AG09309 (cell line): ENCODE measurements at places on chromosomes 6 and 20.
A peak's percentile ranks its signal among the peaks of the same experiment; 100 is the strongest.

GRCh38 chr6:41302638-41303037 lies 16.2 kb upstream of the TREM1 start:
- no peak for DNase-seq

DNA sequence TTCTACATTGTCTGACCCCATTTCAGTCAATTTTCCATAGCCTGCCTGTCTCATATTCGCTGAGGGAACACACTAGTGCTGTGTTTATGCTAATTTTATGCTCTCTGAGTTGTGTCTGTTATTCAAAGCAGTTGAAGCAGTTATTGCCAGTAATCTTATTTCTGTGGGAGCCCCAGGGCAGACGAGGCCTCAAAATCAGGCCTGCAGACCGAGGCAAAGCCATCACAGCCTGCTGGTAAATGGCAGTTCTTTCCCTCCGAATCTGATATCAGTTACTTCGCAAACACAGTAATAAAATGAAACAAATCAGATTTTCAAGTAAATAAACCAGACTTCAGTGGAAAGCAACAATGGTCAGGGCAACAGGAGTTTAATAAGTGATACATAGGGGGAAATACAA lies 508.4 kb downstream of the PKHD1 start:
- no peak for DNase-seq

- DNase-seq = no peak
These were observed 88.5 kb upstream of the HIVEP1 start for GRCh38 chr6:11923621-11924020.

DNA sequence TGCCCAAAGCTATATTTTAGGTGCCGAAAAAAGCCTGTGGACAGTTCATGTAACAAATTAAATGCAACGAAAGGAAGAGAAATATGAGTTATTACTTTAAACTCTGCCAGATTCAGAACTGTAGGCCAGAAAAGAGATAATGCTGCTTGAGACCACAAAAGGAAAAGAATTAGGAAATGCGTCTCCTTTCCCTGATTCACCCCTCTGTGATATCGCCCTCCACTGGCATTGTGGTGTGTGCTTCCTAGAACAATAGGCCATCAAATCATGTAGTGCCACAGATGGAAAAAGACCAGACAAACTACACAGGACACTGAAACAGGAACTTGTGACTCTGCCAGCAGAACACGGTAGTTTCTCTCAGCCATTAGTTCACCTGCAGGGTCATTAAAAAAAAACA lies 14.7 kb upstream of the LAMA4 start:
- no peak for DNase-seq

DNA sequence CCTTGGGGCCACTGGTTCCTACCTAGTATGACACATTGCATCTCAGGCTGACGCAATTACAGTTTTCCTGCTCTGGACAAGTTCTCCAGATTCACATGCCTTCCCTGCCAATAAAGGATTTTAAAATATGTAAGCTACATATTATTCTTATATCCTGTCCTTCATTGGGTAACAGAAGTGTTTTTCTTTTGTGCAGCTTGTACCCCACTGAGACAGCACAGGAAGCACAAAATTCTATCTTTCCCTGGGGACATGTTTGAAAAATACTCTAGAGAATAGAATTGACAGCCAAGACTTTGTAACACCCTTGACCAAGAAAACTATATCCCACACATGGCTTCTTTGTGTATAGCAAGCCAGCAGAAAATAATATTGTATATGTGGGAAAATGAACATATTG lies 456.8 kb downstream of the MAFB start:
- no peak for DNase-seq

- no peak for DNase-seq
These were observed 113.7 kb upstream of the DTNBP1 start for GRCh38 chr6:15776458-15776980.

DNA sequence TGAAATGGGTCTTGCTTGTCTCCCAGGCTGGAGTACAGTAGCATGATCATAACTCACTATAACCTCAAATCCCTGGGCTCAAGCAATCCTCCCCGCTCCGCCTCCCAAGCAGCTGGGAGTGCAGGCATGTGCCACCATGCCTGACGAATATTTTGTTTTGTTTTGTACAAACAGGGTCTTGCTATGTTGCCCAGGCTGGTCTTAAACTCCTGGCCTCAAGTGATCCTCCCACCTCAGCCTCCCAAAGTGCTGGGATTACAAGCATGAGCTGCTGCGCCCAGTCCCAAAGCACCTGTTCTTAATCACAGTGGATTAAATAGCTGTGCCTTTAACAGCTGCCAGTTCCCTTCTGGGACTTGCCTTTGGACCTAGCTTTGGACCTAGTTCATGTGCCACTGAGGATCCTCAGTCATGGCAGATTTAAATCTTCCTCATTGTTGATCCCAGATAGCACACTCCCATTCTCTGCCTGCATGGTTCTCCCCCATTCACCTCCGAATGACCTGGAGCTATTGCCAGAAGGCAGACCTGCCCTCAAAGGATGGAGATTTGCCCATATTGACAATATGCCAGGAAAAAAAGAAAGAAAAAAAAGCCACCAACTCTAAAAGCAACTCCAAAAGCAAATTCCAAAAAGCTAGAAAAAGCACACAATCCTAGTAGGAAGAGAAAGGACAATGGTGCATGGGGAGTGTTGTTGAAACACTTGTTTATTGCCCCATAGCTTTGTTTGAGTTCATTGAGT lies 10.6 kb downstream of the POFUT1 start:
- no peak for DNase-seq

GRCh38 chr6:147397306-147397705 lies 111.2 kb upstream of the SAMD5 start:
- DNase-seq = no peak

- no peak for DNase-seq
These were observed 30.9 kb upstream of the ARMH2 start for GRCh38 chr6:24829657-24830056.

- no peak for DNase-seq
These were observed 477.9 kb upstream of the FLRT3 start for GRCh38 chr20:14815340-14815739.

GRCh38 chr20:33679758-33680485 lies 5.7 kb upstream of the NECAB3 start:
- DNase-seq = no peak

DNA sequence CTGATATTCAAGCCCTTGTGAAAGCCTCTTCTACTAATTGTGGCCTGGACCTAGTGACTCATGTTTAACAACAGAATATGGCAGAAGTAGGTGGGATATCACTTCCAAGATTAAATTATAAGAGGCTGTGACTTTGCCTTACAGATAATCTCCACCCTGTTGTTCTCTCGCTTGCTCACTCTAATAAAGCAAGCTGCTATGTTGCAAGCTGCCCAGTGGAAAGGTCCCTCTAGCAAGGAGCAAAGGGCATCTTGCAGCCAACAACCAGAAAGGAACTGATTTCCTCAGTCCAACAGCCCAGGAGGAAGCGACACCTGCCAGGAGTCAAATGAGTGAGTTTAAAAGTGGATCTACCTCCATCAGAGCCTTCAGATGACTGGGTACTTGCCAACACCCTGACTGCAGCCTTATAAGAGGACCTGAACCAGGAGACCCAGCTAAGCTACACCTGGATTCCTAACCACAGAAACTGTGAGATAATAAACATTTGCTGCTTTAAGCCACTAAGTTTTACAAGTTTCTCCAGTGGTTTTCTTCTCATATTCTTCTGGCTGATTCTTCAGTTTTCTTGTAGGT lies 112.6 kb downstream of the FRK start:
- DNase-seq = no peak

GRCh38 chr6:33739571-33739970 lies 7.1 kb downstream of the IP6K3 start:
- DNase-seq = no peak

DNA sequence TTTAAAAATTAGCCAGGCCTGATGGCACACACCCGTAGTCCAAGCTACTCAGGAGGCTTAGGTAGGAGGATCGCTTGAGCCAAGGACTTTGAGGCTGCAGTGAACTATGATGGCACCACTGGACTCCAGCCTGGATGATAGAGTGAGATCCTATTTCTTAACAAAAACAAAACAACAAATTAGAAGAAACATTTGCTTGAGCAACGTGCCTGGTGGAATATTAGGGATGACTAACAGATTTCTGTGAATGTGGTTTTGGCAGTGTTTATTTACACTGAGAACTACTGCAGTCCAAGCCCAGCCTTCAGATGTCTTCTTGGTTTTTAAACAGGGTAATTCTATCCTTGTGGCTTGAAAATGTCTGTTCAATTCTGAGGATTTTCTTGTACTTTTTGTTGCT lies 9.2 kb downstream of the PPP1R3G start:
- peak; percentile 90 for DNase-seq

DNA sequence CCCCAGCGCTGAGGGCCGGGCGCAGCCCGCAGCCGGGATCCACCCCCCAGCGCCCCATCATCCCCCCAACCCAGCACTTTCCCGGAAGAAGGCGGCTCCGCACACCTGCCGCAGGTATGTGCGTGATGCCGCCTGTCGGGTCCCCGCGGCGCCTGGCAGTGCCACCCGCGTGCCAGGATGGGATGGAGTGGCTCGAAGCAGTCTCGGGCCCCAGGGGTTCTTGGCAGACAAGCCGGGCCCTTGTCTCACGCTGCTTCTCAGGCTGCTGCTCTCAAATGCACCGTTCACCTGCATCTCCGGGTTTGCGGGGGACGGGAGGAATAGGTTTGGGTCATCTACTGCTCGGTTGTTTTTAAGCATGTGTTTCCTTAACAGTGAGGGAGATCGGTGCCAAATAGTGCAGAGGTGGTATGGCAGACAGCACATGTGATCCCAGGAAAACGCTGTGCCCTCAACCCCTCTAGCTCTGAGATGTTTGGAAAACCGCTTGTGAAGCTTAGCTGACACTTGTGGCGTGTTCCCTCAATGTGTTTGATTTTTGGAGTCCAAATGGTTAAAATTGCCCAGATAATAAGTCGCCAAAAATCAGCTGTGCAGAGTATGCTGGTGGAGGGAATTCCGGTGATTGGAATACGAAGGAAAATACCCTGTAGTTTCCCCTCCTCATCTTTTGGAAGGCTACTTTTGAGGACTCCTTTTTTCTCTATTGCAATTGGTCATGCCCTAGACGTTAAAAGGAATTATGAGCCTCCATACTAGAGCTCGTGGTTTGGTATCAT lies 926 bp downstream of the MYLIP start:
- no peak for DNase-seq

DNA sequence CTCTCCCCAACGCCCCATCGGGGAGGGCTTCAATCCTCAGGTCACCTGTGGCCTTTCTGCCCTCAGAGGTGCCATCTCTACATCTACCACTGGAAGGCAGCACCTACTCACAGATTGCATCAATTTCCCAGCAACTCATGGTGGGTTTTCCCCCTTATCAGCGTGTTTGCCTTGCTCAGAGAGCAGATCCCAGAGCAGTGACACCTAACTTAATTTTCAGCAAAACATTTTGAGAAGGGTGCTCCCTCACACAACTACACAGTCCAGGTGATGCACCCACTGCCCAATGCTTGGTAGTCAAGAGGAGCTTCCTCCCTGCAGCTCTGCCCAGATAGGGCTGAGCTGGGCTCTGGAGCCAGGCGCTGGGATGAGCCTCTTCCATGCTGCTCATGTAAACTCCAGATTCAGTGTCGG lies 48.2 kb downstream of the PLG start:
- no peak for DNase-seq

DNA sequence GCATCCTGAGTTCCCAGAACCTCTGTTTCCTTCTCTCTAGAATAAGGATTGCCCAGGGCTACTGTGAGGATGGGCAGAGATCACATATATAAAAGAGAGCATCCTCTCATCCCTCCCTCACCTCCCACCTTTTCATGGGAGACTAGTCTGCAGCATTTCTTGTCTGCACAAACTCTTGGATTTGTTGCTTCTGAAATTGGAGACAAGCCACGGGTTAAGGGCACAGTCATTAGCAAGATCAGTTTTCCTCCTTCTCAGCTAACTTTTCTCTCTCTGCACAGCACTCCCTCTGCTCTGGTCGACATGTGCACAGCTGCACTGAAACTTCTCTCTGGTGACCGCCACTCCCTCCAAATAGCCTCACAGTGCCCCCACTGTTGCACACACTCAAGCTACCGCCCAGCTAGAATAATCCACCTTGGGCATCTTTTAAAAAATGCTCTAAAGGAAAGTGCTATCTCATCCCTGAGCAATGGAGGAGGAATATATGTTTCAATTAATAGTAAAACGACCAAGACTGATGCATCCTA lies 50.9 kb upstream of the DUSP22 start:
- no peak for DNase-seq

GRCh38 chr20:48844996-48845395 lies 17.2 kb upstream of the PREX1 start:
- no peak for DNase-seq

DNA sequence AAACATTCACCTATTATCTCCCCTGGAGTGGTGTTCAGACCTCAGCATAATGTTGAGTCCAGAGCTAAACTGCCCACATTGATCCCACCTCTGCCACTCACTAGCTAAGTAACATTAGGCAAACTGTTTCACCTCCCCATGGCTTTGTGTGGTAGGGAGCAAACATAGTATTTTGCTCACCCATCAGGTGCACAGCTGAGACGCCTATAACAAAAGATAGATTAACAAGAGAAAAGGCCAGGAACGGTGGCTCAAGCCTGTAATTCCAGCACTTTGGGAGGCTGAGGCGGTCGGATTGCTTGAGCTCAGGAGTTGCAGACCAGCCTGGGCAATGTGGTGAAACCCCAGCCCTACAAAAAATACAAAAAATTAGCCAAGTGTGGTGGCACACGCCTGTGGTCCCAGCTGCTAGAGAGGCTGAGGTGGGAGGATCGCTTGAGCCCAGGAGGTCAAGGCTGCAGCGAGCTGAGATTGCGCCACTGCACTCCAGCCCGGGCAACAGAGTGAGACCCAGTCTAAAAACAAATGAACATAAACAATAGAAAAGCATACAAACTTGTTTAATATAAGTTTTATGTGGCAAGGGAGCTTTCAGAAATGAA lies 91.6 kb downstream of the MAP3K7 start:
- no peak for DNase-seq

- DNase-seq = no peak
These were observed 96.2 kb downstream of the SESN1 start for GRCh38 chr6:108998485-108998884.

GRCh38 chr6:166597711-166598440 lies 11.4 kb upstream of the RAMACL start:
- DNase-seq = no peak

DNA sequence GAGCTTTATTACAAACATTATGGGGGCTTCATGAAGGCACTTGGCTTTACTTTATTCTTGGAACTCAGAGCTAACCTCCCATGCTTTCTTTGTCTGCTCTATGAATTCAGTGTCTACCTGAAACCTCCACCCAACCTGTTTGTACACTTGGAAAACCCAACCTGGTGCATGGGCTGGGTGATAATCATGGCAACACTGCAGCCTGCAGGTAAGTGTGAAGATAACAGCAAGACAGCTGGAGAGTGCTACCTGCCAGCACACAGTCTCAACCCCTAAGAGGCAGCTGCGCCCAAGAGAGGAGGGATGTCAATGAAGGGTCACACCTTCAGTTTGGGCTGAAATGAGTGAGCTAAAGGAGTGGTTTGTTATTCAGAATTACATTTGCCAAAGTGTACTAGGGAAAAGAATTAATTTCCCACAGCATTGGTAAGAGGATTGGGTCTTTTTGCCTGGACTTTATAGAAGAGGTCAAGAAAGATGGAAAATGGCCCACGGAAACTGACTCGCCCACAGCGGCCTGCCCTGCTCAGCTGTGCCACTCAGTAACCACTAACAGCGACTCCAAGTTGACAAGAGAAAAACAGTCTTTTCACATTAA lies 24.4 kb downstream of the FOXQ1 start:
- no peak for DNase-seq

- no peak for DNase-seq
These were observed 86.8 kb downstream of the CDK19 start for GRCh38 chr6:110728501-110728900.
